HuH-7 (cell line): ENCODE measurements at places on chromosomes 4 and X.

- DNase-seq = no peak
Observed at GRCh38 chr4:71361476-71361875, 22.7 kb downstream of the SLC4A4 start.

- DNase-seq = no peak
Observed at GRCh38 chr4:64095398-64095797, 313.9 kb downstream of the TECRL start.

DNA sequence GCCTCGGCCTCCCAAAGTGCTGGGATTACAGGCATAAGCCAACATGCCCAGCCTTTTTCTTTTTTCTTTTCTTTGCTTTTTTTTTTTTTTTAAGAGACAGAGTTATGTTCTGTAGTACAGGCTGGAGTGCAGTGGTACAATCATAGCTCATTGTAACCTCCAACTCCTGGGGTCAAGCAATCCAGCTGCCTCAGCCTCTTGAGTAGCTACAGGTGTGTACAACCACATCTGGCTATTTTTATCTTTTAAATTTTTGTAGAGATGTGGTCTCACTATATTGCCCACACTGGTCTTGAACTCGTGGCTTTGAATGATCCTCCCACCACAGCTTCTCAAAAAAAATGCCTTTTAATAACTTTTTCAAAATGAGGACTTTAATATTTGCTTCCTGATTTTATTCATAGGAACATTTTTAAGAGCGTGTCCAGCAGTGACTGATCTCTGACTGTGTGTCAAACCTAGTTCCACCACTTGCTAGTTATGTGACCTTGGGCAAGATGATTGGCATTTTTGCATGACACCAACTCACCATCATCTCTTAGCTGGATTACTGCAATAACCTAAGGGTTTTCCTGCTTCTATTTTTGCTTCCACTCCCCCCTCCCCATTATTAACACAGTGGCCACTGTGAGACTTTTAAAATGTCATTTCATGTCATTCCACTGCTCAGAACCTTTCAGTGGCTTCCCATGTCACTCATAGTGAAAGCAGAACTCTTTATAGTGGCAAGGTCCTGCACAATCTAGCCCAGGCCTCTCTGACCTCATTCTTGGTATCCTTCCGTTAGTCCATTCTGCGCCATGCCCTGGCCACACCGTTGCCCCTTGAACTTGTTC lies 4.5 kb upstream of the TNIP3 start:
- no peak for DNase-seq

- DNase-seq = peak; percentile 66
Observed at GRCh38 chrX:74133156-74133796, 170.7 kb upstream of the ZCCHC13 start.

DNA sequence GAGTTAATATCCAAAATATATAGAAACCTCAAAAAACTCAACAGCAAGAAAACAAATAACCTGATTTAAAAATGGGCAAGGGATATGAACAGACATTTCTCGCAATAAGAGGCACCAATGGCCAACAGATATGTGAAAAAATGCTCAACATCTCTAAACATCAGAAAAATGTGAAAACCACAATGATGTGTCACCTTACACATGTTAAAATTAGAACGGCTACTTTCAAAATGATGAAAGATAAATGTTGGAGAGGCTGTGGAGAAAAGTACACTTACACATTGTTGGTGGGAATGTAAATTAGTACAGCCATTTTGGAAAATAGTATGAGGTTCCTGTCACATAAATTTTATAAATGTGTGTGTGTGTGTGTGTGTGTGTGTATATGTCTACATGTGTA lies 731.3 kb downstream of the DMD start:
- no peak for DNase-seq

- DNase-seq = no peak
Observed at GRCh38 chr4:793093-793861, 32.7 kb downstream of the CPLX1 start.

DNA sequence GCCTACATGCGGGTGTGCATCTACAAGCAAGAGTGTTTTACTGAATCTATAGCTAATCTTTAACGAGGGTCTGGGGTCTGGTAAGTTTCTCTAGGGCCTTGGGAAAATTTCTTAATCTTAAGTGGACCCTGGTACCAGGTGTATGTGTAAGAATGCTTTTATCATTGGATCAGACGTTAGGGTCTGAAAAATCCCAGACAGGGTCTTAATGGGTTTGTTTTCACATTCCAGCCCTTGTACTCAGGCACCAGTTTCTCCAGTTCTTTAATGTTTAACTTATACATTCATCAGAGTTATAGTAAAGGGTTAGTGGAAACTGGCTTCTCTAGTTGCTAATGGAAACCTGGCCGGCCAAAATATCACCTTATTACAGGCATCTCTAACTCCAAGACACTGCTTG lies 11.6 kb downstream of the MAGEB16 start:
- DNase-seq = no peak

DNA sequence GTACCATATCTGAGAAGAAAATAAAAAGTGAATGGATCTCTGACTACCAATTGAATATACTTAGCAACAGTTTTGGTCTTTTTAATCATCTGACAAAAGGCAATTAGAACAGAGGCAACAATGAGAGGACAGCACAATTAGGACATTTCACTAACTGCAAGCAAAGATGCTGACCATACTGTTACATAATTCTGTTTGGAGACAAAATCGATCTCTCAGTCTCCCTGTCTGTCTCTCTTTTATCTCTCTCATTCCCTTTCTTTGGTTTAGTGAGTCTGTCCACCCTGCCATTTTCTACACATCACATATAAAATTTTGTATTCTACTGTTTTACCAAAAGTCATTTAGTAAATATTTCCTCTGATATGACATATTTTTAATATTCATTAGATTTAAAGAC lies 2.2 kb upstream of the AFM start:
- DNase-seq = no peak

- no peak for DNase-seq
Observed at GRCh38 chr4:11590132-11590531, 161.4 kb upstream of the HS3ST1 start.

DNA sequence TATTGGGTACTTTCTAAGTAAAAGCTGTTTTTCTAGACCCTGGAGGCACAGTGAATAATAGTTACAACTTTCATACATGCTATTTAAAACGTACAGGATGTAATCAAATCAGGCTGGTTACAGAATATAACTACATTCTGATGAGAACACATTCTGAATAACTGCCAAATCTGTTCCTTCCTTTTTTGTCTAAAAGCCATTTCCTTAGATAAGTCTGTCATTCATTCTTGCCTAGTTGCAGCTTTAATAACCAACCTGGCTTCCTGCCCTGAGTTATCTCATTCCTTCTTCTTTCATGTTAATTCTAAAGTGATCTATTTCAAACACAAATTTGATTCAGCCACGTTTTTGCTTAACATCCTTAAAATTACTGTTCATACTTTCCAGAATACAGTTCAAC lies 189.7 kb upstream of the ITM2A start:
- no peak for DNase-seq

DNA sequence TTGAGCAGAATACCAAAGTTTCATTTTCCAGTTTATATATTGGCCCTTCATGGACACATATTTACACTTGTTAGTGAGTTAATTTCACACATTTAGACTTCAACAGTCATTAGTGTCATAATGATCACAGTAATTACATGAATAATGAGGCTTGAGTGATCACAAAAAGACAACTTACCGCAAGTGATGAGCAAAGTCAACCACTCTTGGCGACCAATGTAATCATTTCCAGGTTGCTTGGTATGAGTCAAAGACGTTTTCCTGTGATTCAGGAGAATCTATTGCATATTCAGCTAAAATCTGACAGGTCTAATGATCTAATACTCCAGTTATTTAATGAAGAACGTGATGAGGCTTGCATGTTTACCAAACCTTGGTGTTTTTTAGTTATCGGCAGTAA lies 407.9 kb upstream of the TENM3 start:
- no peak for DNase-seq

GRCh38 chr4:130233377-130234047 lies 1137.6 kb downstream of the C4orf33 start:
- DNase-seq = no peak
